ENCODE measurements at places on chromosomes 5 and 9.

DNA sequence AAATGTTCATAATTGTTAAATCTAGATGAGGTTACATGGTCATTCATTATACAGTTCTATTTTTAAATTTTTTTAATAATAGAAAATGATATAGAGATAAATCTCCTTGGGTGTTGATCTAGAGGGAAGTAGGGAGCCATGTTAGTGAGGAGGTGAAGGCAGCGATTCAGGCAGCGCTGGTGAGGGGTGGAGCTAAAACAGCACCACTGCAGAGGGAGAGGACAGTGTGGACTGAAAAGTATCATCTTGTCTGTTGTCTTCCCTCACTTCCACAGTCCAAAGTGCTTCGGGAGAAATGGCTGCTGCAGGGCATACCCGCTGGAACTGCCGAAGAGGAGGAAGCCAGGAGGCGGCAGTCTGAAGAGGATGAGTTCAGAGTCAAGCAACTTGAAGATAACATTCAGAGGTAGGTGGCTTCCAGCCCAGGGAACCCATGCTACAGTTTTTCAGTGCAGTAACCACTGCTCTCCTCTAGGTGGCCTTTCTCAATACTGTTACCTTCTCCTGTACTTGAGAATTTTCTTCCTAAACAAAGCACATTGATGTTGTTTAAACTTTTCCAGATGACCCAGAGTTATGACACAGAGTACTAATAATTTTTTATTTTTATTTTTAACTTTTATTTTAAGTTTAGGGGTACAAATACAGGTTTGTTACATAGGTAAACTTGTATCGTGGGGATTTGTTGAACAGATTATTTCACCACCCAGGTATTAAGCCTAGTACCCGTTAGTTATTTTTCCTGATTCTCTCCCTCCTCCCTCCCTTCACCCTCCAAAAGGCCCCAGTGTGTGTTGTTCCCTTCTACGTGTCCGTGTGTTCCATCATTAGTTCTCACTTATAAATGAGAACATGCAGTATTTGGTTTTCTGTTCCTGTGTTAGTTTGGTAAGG is 100.5 kb downstream of the PALM2AKAP2 start:
- DNase-seq = no peak

- no peak for DNase-seq
Measured at GRCh38 chr5:93831449-93831848, 90.0 kb upstream of the POU5F2 start.

DNA sequence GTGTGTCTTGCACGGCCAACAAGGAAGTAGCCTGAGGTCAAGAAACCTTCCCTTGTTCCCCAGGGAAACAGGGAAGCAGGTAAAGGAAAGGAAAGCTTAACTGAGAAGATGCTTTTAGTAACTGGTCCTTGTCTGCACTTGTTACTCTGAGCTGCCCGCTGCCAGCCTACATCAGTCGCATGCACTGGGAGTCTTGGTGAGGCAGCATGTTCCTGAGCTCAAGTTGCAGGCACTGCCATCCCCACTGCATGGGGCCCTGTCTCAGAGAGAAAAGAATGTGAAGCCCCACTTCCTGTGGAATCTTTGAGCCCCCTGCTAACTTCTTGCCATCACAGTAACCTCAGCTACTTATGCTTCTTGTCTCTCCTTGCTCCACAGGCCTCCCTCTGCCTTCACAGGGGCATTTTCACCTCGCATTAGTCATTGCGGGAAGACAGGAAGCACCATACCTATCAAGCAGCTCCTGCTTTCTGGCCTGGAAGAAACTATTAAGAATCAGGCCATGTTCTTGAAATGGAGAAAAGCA is 344.1 kb upstream of the ADAMTSL1 start:
- DNase-seq = no peak

DNA sequence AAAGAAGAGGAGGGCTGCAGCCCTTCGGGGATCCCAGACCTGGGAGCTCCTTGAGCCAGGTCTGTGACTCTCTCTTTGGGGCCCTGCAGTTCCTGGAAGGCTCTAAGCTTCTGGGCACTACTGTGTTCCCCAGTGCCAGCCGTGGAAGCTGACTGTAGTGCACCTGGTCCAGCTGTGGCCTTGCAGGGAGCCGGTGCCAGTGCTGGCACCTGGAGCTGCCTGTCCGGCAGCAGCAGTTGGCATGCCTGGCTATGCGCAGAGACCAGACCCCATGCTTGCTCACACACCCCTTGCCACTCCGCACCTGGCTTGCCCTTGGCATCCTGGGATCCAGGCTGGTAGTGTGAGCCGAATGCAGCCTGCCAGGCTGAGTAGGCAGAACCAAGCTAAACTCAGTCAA is 91.0 kb upstream of the PUM3 start:
- DNase-seq = no peak

DNA sequence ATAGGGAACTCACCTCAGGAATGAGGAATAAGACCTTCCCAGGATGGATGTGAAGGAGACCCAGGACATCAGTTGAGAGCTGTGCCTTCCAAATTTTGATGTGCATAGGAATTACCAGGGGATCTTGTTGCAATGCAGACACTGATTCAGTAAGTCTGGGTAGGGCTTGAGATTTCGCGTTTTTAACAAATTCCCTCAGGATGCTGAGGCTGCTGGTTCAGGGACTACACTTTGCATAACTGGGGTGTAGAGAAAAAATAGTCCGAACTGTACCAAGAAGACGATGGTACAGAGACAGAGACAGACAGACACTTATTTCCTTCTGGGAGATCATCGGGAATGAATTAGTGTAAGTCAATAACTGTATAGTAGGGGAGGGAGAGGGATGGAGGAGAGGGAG is 82.3 kb upstream of the FREM1 start:
- DNase-seq = no peak

GRCh38 chr5:14039063-14039462 is 94.6 kb upstream of the DNAH5 start:
- DNase-seq = no peak

GRCh38 chr5:72151169-72151568 is 43.9 kb downstream of the MAP1B start:
- no peak for DNase-seq

GRCh38 chr5:41445937-41446563 is 64.4 kb downstream of the PLCXD3 start:
- no peak for DNase-seq

- no peak for DNase-seq
Measured at GRCh38 chr5:169580964-169581363, 2.6 kb upstream of the SPDL1 start.

DNA sequence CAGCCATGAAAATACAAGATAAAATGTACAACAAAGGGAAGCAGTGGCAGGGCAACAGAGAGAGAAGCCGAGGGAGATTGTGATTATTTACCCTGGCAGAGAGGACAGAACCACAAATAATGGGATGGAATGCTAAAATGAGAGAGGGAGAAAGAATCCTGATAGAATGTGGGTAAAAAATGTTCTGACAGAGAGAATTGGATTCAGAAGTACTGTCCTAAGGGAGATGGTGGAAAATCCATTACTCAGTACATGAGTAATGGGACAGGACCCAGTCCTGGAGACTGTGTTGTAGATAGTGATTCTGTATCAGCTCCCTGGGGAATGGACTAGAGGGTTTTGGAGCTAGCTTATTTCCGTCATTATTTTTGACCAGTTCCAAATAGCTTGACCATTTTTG is 831.5 kb downstream of the MAT2B start:
- DNase-seq = no peak

DNA sequence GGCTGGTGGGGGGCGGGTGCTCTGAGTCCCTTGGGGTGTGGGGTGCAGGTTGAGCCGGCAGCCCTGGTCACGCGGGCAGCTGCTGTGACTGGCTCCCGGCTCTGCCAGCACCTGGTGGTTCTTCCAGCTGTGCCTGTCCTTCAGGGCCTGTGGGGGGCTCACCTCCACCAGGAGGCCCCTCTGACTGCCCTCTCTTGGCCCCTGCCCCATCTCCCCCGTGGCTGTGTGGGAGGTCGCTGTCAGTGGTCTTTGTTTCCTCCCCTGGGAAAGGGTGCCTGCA is 3.3 kb downstream of the RXRA start:
- DNase-seq = no peak

DNA sequence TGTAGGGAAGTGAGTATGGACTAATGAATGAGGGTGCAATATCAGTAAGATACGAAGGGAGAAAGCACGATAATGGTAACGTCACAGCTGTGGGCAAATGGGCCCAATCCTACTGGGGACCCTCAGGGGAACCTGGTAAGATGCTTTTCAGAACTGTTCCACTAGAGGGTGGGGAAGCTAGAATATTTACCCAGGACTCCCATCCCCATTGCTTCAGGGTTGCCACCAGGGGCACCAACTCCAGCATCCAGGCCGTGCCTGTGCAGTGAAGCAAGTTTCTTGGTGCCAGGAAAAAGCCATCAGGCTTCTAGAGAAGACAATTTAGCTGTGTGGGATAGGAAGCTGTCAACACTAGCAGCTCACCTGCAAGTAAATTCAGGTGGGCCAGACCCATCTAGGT is 409.3 kb downstream of the AGTPBP1 start:
- no peak for DNase-seq

DNA sequence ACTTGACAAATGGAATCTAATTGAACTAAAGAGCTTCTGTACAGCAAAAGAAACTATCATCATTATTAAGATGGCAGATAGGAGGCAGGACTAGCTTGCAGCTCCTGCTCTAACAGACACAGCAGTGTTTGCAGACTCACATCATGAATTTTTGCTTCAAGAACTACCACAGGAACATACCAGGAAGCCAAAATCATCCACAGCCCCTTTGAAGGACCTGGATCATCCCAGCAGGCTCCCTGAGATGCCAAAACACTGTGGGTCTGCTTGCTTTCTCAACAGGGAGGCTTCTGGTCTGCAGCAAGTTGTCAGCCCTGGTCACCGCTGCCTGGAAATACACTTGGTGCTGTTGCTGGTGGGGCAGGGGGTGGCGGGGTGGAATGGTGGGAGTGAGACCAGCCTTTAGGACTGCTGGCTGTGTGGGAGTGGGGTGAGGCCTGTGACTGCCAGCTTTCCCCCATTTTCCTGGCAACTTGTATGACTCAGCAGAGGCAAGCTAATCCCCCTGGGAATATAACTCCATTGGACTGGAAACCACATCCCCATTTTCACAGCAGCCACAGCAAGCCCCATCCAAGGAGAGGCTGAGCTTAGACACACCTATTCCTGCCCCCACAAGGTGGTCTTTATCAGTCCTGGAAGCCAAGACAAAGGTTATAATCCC is 533.8 kb upstream of the CYLC2 start:
- no peak for DNase-seq

GRCh38 chr5:171617817-171618591 is 167.6 kb upstream of the SMIM23 start:
- DNase-seq = no peak

DNA sequence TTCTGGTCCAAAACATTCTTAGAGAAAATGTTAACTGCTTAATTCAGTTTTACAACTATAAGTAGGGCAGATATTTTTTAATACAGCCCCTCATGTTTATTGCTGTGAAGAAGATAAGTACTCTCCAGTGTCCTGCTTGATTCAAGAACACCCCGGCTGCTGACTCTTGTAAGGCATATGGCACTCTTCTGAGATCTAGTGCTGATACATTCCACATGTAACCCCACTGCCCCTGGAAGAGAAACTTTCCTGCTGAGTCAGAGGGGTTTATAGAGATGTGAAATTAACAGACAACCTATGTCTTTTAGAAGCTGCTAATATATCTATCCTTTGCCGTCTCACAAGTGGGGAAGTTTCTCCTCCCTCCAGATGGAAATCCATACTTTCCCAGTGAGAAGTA is 1.0 kb upstream of the MINAR2 start:
- DNase-seq = no peak

DNA sequence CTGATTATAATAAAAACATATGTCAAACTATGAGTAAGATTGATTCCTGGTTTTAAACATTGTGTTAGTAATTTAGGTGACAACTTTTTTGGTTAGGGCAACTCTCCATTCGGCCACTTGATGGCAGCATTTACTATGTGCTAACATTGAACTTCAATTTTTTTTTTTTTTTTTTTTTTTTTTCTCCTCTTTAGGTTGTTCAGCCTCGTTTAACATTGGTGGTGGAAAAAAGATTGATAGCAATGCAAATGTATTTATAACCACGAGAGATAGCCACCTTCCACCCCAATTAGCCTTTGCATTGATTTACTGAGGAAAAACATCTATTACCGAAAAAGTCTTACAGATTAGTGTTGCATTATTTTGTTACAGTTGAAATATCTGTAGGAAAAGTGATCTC is 159.1 kb downstream of the CSNK1G3 start:
- peak; percentile 4 for DNase-seq

GRCh38 chr5:20656262-20656661 is 668.3 kb upstream of the CDH18 start:
- no peak for DNase-seq

- no peak for DNase-seq
Measured at GRCh38 chr5:172592881-172593280, 48.2 kb upstream of the NEURL1B start.

- DNase-seq = no peak
Measured at GRCh38 chr5:10161778-10162177, 87.9 kb downstream of the ATPSCKMT start.

GRCh38 chr9:86521977-86522376 is 167.8 kb upstream of the TUT7 start:
- DNase-seq = no peak

DNA sequence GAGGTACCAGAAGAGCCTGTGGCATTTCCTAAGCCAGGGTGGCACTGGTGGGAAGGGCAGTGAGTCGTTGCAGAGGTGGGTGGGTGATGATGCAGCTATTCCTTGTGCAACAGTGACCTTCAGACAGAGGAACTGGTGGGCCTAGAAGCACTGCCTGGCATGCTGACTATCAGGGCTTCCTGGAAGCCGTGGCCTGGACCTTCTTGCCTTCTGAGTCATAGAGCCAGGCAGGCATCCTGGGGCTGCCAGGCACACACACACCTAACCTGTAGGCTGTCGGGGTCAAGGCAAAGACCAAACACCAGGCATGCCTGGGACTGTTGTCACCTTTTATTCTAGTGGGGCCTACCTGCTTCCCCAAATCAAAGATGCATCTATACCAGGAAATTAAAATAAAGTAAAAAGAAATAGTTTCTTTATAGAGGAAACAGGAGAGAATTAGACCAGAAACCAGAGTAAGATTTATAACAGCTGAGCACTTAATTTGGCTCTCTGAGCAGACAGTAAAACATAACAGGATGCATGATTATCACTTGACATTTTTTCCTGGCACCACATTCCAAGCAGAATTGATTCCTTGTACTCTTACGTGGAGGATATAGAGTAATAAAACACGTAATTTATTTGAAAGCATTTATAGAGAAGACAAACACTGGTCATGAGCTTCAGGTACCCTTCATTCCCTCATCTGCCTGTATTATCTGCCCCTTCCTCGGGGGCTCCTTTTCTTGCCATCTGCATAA is 25.1 kb downstream of the NANS start:
- no peak for DNase-seq

DNA sequence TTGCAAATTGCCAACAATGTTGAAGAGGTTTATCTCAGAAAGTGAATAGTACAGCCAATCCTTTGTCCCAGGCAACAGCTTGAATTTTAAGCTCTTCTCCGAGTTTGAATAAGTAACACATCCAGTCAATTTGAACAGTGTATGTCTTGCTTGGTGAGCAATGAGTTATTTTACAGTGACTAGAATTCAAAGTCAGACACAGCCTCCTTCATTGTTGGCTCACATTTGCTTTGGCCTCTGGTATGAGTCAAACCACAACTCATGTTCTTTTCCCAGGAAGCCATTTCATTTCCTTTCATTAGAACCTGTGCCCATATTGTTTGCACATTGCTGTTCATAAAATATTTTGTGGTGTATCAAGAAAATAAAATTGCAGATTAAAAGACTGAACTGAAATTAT is 622.0 kb upstream of the DAB2 start:
- DNase-seq = no peak

All from stimulated activated CD8-positive, alpha-beta memory T cell treated with anti-CD3 and anti-CD28 coated beads, Interleukin-12 subunit alpha, Interleukin-12 subunit beta, amount 100 ng/mL, for 1 hour (primary cell).